Right lobe of liver (tissue), 6 donors: ENCODE measurements at places on chromosomes 5 and 9.

GRCh38 chr5:140551872-140552271 lies 4.4 kb downstream of the EIF4EBP3 start:
- no peak for DNase-seq

DNA sequence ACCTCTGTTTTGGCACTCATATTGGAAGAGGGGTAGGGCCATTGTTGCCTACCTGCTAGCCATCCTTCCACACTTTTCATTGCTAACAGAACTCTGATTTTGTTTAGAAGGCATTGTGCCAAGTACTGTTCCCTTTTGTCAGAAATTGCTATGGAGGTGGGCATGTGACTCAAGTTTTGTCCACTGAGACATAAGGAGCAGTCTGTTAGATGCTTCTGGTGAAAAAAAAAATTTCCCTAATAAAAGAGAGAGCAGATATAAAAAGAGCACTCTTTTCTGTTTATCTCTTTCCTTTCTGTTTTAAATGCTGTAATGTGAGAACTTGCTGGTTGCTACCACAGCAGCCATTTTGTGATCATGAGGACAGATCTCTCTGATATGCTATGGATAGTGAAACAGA lies 21.9 kb upstream of the THG1L start:
- no peak for DNase-seq

GRCh38 chr9:107870221-107870620 lies 380.7 kb upstream of the KLF4 start:
- no peak for DNase-seq

GRCh38 chr9:111728617-111729366 lies 65.9 kb downstream of the SHOC1 start:
- DNase-seq: no peak

- no peak for DNase-seq
Measured at GRCh38 chr5:138748630-138749081, 4.6 kb upstream of the CTNNA1 start.

DNA sequence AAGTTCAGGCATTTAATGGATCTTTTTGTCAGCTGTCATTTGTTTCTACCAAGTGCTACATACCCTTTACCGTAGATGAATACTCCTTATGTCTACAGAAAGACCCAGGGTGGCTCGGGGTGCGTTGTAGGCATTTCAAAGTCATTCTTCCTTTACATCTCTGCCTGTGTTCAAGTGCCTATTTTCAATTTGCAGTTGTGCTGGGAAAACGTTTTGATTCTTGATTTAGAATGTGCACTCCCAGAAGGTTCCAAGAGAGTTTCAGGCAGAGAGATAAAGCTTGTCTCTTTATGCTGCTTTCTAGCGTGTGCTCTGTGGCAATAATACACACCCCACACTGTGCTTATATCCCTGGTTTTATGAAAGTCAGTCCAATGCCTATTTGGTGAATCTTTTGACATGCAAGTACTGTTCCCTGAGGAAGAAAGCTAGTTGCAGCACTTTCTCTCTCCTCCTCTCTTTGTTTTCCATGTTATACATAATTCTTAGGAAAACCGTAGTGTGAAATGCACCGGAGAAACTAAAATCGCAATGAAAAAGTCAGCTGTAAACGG lies 828.1 kb upstream of the ZNF608 start:
- DNase-seq: no peak

GRCh38 chr5:171601266-171601881 lies 181.9 kb downstream of the FGF18 start:
- no peak for DNase-seq

- DNase-seq: no peak
Measured at GRCh38 chr9:86589273-86589672, 235.1 kb upstream of the TUT7 start.

DNA sequence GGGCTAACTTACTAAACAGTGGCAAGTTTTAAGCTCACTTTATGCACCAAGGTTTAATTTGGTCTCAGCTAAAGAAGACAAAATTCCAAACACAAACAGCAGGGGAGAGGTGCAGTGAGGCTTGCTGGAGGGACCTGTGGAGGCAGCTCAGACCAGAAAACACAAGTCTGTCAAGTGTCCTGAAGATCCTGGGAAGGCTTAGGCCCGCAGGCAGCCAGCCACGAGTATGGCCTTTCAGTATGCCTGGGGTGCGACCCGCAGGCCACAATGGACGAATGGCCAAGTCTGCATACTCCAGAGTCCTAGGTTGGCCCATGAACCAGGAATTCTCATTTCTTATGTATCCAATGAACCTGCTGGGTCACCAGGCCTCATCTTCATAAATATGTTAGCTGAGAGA lies 9.3 kb downstream of the CCNI2 start:
- no peak for DNase-seq

DNA sequence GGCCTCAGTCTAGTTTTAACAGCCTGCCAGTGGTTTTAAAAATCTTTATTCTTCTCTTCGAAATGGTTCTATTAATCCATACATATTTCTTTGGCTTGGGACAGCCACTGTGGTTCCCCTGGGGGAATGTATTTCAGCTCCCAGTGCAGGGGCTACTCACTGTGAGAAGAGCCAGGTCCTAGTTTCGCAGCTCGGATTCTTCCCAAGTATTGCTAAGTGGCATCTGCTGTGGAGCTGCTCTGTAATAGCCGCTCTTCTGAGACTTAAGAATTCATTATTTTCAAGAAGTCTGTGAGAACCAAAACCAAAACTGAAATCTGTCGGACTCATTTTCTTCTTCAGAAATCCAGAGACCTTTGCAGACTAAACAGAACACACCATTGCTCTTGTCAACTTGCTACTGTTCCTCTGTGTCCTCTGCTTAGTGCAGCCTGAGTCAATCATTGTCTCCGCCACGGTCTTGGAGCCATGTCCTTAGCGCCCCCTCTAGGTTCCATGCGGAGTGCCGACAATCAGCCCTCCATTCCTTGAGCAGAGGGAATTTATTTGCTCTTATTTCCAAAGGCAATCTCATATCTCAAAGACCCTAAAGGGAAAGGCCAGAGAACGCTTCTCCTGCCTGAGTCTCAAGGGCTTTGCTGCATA lies 478.2 kb downstream of the SPATA31D1 start:
- no peak for DNase-seq

- DNase-seq: no peak
Measured at GRCh38 chr5:132799392-132799791, 13.7 kb upstream of the SOWAHA start.

GRCh38 chr9:899440-900184 lies 58.1 kb downstream of the DMRT1 start:
- DNase-seq: no peak

DNA sequence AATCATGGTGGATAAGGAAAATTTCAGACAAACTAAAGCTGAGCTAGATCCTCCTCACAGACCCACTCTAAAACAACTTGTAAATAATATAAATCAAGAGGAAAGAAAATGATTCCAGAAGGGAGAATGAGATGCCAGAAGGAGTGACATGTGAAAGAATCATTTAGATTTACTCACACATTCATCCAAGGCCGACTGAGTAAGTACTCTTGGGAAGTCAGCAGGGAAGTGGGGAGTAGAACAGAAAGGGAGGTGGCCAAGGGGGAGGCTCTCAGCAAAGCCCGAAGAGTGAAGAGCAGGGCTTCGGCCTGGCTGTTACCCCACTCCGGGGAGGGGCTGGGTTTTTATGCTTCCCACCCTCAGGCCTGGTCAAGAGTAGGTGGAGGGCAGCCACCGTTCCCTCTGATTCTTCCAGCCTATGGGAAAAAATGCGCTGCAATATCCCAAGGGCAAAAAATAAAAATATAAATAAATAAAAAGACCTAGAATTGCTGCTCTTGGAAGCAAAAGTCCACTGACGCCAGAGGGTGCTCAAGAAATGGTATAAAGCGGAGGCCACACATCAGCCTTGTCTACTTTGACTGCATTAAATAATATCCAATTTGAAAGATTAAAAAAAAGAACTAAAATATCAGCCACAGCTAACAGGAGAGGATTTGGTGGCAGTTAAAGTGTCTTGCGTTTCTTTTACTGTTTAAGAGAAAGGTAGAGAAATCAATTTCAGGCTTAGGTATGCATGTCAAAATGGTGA lies 110.2 kb upstream of the COL5A1 start:
- no peak for DNase-seq

- DNase-seq: peak; percentile 31
Measured at GRCh38 chr9:129361196-129361595, 183.1 kb upstream of the IER5L start.

DNA sequence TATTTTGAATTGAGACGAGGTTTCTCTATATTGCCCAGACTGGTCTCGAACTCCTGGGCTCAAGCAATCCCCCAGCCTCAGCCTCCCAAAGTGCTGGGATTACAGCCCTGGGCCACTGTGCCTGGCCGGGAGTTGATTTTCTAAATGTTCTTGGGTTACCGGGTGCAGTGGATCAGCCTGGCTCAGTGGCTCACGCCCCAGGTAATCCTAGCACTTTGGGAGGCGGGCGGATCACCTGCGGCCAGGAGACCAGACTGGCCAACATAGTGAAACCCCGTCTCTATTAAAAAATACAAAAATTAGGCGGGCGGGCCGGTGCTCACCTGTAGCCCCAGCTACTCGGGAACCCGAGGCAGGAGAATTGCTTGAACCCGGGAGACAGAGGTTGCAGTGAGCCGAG lies 106.9 kb upstream of the LARP1 start:
- DNase-seq: no peak

DNA sequence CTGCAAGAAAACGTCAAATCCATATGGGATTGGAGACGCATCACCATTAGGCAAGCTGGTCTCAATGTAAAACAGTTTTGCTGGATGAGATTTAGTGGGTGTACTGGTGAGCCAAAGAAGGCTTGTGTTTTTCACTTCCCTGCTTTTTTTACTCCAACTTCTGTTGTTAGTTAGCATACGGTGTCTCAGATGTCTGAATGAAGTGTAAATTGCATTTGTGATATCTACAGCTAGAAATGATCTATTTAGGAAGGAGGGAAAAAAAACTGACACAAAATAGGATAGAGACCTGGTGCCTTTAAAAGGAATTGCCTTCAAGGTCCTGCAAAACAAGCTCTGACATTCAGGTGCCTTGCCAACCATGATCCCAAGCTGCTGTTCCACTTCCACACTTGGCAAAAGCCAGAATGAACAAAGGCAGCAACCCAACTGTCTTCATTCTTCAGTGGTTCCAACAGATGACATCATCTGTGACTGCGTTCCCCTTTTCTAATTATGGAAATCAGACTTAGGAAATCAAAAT lies 104.2 kb upstream of the RAI14 start:
- no peak for DNase-seq

- DNase-seq: no peak
Measured at GRCh38 chr9:110106661-110107060, 101.3 kb downstream of the C9orf152 start.

DNA sequence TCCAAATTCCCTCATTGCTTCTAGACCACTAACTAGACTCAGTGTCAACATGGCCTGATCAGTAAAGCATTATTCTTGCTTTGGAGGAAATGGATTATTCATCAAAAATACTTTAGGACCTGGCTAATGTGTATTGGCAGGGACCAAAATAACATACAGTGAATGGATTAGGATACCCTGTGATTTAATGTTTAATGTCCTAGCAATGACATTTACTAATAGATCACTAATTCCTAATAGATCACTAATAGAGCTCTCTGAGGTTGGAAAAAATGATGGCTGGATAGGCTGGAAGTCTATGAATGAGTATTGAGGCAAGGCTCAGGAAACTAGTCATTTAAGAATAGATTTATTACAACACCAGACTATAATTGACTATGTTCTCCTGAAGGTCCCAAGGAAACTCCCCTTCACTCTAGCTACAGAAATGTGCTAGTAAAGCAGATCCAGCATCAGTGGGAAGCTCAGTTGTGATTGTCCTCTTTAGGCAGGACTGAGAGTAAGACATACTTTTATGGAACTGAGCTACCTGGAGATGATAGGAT lies 46.1 kb upstream of the CHSY3 start:
- DNase-seq: no peak

DNA sequence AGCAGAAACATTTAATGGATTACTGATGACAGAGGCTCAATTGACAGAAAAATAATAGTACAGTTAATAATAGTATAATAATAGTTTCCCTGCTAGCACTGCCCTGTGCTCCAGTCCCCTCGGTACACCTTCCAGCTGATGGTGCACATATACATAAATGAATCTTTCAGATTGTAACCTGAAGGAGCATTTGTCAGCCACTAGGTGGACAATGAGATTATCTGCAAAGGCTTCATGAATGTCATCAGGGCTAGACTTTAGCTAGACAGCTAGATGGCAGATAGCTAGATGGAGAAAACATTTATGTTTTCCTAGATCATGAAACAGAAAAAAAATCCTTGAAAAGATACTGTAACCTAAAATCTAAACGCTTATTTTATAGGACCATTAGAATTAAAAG lies 304.4 kb upstream of the SMC2 start:
- no peak for DNase-seq

DNA sequence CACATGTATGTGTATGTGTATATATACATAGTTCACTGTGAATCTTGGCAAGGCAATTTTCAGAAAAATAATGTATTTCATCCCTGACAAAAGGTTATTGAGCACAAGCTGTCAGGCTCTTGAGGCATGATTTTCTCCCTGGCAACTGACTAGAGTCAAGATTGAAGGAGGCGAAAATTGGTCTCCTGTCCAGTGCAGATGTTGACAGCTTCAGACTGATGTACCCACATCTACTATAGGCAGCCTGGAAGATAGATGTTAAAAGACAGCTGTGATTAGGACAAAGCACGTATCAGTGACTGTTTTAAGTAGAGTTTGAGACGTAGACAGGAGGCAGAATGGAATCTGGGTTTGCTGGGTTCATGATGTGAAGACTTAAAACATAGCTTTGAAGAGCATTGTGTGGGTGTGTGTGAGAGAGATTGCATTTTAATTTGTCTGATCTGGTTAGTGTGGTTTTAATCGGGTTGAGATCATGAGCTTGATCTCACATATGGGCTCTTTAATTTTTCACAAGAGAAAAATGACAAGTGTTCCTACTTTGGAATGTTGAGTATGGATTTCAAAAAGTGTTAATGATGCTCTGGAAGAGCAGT lies 39.1 kb downstream of the CTNNA1 start:
- no peak for DNase-seq

DNA sequence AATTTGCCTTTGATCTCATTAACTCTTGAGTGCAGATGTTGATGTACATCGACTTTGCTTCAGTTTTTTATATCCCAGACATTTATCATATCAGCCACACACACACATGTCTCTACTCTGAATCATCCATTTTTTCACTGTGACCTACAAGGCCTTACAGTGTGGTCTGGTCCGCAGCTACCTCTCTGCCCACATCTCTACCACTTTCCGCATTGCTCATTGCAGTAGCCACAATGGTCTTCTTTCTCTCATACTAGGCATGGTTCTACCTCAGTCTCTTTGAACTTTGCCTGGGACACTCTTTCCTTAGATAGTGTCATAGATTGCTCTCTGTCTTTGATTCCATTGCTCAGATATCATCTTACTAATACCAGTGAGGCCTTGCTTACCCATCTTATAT lies 87.9 kb upstream of the FSD1L start:
- DNase-seq: no peak

DNA sequence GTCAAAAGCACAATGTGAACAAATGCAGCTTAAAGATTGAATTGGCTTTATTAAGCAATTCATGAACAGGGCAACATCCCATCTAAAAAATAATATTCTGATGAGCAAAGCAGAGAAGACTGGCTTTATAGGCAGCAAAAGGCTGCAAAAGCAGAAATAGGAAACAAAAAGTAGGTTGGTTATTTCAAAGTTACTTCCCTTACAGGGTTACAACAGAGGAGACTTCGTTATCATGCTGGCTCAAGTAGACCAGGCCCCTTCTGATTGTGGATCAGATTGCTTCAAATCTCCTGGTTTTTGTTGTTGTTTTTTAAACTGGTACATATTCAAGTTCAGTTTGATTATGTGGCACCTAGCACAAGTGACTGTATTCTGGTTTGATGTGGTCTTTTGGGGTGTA lies 73.1 kb downstream of the MAN2A1 start:
- DNase-seq: no peak
